GM12892 (cell line): ENCODE measurements at places on chromosomes 4 and X.

GRCh38 chr4:1155314-1155713 lies 17.1 kb downstream of the SPON2 start:
- no peak for DNase-seq

DNA sequence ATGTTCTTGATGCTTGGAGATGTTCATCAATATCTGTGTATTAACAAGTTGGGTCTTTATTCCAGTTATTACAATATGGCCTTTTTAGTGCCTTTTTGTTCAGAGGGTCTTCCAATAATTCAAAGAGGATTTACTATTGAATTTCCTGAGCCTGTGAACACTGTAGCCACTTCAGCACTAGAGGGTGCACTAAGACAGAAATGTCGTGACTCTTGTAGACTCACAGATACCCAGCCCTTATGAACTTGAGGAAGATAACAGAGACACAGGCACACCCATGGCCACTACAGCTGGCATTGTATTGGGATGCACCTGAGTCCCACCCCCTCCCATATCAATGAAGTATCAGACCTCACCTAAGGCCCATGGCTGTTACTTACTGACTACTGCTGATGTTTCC lies 54.4 kb upstream of the ACTRT1 start:
- DNase-seq = no peak

DNA sequence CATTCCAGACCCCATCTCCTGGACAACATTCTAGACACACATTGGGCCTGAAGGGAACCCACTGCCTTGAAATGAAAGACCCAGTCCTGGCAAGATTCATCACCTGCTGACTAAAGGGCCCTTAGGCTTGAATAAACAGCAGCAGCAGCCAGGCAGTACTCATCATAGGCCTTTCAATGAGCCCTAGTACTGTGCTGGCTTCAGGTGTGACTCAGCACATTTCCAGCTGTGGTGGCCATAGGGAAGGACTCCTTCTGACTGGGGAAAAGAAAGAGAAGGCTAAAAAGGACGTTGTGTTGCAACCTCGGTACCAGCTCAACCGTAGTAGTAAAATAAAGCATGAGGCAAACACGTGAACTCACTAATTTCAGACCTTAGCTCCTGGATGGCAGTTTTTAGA lies 344.0 kb downstream of the ACTRT1 start:
- DNase-seq = no peak

- no peak for DNase-seq
Measured at GRCh38 chr4:83387476-83388312, 53.0 kb upstream of the HPSE start.

- DNase-seq = no peak
Measured at GRCh38 chrX:44954562-44954961, 81.6 kb downstream of the KDM6A start.

DNA sequence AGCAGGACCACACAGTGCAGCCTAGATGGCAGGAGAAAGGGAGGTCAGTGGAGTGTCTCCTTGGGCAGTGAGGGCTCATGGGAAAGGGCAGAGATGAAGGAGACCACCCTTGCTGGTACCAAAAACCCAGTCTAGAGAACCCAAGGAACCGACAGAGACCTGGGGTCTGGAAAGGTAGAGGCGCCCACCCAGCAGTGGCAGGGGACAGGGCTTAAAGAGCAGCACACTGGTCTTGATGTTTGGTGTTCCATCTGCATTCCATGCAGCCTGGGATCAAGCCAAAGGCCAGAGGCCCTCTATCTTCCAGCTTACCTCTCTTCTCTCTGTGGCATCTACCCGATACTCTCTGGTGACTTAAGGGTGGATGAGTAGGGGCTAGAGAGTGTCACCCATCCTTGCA lies 127.5 kb downstream of the PJA1 start:
- DNase-seq = no peak

DNA sequence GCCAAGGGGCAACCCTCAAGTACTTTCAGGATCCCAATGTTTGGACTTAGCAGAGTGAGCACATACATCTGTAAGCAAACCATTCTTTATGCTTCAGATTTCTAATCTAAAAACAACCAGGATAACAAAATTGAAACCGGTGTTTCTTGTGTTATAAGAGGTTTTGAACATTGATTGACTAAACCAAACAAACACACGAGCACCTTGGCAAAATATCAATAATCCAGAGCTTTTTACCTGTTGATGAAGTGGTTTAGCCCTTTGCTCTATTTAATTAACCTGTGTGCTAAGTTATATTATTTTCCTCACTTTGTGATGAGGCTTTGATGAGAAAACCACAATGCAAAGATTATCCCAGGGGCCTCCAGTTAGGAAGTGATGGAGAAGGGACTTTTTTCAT lies 255.3 kb upstream of the CXXC4 start:
- no peak for DNase-seq

- no peak for DNase-seq
Measured at GRCh38 chr4:85815796-85816459, 341.0 kb downstream of the ARHGAP24 start.

- no peak for DNase-seq
Measured at GRCh38 chrX:131762802-131763234, 218.9 kb downstream of the OR13H1 start.

- no peak for DNase-seq
Measured at GRCh38 chrX:1283741-1284140, 15.1 kb downstream of the CSF2RA start.

DNA sequence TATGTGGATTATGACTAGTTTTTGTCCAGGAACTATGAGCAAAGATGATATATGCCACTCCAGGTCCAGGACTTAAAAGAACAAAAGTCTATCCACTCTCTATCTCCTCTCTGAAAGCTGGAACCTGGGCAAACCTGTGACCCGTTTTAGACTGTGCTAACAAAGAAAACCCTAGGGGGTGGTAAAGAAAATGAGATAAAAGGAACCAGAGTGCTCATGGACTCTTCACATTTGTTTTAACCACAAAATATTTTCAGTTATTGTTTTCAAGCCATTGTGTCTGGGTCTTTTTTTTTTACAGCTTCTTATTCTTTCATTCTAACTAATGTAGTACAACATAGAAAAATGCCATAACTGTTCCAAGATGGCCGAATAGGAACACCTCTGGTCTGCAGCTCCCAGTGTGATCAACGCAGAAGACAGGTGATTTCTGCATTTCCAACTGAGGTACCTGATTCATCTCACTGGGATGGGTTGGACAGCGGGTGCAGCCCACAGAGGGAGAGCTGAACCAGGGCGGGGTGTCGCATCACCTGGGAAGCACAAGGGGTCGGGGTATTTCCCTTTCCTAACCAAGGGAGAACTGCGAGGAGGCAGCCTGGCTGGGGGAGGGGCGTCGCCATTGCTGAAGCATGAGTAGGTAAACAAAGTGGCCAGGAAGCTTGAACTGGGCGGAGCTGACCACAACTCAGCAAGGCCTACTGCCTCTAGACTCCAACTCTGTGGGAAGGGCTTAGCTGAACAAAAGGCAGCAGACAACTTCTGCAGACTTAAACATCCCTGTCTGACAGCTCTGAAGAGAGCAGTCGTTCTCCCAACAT lies 45.1 kb downstream of the CHM start:
- DNase-seq = no peak

GRCh38 chr4:87427518-87427868 lies 5.1 kb downstream of the NUDT9 start:
- no peak for DNase-seq

GRCh38 chrX:48695534-48695896 lies 1.0 kb upstream of the SUV39H1 start:
- DNase-seq = no peak

DNA sequence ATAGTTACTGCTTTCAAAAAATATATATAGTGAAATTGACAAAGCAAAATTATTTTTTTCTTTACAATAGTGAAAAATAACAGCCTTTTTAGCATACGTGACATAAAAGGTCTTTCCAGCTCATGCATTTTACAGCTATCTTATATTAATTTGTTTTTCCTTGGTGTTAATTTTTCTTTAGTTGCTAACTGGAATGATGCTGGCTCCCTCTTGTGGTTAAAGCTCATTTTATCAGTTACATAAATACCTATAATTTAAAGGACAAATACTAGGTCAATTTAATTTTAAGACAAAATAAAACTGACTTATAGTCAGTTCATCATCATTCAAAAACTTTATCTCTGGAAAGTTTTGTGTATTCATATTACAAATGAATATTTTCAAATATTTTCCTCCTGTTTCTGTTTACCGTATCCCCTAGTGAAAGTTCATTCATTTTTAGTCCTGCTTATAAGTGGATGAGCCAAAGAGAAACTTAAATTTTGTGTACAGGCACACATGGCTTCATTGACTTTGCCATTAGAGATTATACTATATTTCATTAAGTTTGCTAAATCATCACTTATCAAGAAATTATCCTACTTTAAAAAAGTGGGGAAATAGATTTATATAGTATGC lies 9.9 kb upstream of the ANAPC4 start:
- no peak for DNase-seq

DNA sequence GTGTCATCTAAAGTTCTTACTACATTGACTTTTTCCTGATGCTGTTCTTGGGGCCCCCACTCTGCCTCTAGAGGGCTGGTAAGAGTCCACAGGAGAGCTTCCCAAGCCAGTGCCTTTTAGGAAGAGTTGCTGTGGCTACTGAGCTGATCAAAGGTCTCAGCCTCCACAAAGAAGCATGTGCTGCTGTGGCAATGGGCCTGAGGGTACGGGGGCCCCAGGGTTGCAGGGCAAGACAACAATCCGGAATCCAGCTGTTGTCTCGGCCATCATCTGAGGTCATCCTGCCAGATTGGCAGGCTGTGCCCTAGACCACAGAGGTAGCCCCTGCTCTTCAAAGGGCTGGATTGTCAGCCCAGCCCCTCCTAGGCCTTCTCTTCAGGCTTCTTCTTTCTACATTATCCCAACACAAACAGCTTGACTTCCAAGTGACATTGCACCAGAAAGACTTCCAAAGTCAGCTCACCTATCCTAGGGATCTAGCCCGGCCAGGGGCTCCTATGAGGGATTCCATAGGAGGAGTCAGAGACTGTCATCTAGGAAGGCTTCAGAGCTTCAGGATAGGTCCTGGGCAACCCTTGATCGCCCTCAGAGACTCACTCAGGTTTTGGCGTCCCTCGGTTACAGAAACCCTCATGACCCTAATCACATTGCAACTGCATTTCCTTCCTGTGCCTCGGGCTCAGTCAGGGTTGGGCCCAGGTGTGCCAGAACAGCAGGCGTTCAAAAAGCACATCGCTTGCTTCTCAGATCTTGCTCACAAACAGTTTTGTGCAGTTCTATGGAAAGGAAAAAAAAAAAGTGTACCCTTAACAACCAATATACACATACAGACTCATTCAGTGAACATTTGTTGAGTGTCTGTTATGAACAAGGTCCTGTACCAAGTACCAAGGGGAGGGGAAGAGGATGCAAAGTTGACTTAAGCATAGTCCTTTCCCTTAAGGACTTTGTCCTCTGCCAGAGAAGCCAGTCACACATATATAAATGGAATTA lies 27.8 kb downstream of the SLC25A5 start:
- no peak for DNase-seq

GRCh38 chr4:163303069-163303468 lies 29.3 kb downstream of the NPY1R start:
- no peak for DNase-seq

DNA sequence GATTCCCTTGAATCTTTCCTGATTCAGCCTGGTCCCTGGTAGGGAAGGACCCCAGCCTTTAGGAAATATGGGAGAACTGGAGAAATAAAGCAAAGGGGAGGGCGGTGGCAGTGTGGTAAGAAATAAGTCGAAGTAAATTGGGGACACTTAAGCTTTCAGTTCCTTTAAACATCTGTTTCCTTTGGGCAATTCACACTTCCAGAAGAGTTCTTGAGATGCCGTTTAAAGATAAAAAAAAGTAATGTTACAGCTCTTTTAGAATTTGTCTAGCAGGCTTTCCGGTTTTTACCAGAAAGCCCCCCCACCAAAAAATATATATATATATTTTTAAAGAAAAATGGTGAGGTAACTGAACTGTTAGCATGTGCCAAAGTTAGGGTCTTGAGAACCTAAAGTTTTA lies 46.6 kb downstream of the TSPAN7 start:
- DNase-seq = no peak

DNA sequence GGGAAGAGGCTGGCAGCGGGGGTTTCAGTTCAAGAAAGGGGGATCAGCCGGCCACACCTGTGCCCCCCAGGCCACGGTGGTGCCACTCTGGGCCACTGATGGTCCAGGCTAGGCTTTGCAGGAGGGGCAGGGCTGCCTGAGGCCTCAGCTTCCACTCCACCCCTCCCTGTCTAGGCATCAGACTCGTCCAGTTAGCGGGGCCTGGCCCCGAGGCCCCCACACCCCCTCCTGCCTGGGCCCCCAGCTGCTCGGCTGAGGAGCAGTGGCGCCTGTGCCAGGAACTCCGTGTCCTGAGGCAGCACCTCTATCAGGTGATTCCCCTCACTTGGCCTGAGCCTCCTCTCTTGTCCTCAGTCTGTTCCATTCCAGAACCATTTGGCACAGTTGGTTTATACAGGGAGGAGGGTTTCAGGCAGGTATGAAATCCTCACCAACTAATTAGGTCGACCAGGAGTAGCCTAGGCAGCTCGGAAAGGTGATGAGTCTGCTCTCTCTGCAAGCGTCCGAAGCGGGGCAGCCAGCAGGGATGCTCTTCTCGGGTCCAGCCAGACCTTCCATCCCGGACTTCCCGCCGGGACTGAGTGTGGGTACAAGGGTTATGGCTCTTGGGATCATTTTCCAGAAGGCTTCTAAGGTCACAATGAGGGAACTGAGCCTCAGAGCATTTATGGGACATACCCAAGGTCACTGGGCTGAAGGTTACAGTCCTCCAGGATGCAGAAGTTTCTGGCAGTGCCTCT lies 2.1 kb downstream of the NSG1 start:
- no peak for DNase-seq

- no peak for DNase-seq
Measured at GRCh38 chrX:35046660-35047296, 104.2 kb downstream of the FAM47B start.

- no peak for DNase-seq
Measured at GRCh38 chrX:16885628-16886027, 15.5 kb upstream of the RBBP7 start.

- no peak for DNase-seq
Measured at GRCh38 chr4:168849030-168849675, 160.9 kb downstream of the CBR4 start.
